ENCODE measurements at places on chromosomes 5 and 9. TPM values are rescaled to one million over a fixed set of nuclear protein-coding genes. Genes with fewer than 3 reads are reported as not detected.
A peak's percentile ranks its signal among the peaks of the same experiment; 100 is the strongest.

Gene UBE2QL1
- total RNA-seq: 0.29 TPM

Gene SPINK7
- total RNA-seq: not detected

DNA sequence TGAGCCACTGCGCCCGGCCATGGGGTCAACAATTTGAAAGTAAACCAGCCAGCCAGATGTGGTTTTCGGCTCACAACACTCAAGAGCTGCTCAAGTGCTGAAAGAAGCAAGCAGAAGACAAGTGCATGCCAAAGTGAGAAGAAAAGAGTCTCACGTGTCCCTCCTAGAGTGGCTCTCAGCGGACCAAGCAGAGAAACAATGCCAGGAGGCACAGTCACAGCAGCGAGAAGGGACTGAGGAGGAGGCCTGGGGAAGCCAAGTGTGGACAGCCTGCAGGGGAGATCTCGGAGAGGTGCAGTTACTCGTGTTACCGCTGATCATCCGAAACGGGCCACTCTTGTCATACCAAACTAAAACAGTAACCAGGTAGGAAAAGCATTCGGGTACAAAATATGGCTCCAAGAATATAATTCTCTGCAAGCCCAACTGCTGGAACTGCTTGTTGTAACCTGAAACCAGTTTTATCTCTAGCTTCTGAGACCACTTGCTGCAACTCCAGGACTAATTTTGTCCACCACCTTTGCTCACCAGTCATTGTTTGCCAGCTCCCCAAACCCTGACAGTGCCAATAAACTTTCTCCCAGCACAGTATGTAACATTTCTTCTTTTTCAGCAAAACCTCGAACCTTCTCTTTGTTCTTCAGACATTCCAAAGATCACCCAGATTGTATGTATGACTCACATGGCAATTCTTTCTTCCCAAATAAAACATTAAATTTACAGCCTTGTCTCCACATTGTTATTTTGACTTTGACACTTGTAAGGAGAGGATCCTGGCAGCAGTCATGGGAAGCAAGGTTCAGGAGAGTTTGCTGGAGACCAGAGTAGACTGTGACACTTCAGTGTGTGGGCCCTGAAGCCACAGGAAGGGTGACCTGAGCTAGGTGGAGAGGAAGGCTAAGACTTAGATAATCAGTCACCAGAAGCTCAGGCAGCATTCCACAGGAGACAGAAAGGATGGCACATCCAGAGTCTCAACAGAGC is 6.3 kb downstream of the SLC35D2 start:
- DNase-seq: no peak

DNA sequence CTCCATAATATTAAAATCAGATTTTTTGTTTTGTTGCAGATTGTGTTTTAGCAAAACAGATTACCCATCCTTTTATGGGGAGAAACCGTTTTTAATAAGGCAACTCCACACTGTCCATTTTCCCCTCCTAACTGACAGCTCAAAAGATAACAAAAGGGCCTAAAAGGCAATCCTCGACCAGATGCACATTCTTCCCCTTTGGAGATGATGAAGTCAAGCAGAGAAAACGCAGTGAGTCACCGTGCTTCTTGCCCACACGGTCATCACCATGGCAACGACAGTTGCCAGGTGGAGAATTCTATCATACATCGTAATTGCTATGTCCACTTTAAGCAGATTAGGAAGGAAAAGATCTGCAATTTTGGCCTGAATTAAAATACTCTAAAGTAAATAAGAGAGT is 96.4 kb downstream of the DIRAS2 start:
- DNase-seq: peak; percentile 13

DNA sequence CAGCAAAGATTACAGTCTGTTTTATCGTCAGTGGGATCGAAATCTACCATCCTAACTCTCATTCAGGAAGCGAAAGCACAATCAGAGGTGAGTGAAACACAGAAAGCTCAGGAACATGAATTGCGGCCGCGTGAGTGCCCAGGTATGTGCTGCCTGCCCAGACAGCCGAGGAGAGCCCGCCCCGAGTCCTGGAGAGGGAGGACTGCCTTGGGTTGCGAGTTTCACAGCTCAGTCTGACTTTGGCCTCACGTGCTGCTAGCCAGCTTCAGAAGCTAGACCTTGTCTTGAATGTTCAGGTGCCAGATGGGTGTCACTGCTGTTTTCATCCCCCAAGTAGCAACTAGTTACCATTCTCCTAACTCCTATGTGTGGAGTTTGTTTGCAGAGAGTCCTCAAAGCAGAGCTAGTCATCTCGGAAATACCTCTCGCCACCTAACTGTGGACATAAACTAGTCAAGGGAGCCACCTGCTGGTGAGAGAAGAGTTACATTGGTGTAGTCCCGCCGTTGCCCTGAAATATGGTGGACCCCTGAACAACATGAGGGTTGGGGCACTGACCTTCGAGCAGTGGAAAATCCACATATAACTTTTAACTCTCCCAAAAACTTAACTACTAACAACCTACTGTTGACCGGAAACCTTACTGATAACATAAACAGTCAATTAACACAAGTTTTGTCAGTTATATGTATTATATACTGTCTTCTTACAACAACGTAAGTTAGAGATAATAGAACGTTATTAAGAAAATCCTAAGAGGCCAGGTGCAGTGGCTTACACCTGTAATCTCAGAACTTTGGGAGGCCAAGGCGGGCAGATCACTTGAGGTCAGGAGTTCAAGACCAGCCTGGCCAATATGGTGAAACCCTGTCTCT is 80.9 kb downstream of the GOLPH3 start:
- DNase-seq: peak; percentile 77

DNA sequence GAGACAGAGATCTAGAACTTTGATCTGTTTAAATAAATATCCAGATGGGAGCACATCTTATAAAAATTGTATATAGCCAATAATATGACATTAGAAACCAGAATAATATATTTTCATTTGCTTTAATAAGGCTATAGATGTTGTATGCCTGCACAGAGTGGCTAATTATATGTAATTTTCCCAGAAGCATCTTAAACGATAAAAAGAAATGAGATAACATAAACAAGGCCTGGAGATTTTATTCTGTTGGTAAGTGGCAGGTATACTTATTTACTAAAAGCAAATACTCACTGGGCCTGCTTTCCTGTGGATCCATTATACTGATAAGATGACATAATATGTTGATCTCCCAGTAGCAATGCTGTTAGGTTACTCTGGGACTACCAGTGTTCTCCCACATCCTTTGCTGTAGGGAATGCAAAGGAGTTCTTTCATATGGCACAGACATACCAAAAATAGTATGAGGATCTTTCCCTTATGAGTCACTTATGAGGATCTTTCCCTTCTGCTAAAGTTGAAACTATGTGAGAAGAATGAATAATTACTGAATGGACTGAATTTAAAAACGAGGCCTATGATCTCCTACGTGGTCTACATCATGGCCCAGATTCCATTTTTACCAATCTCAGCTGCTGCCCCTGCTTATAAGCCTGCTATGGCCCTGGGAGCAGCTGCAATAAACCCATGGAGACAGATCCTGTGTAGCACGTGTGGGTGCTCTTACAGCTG is 112.1 kb downstream of the NUDT12 start:
- DNase-seq: no peak

- DNase-seq: peak; percentile 16
These were observed 81.2 kb upstream of the MIER3 start for GRCh38 chr5:57033103-57033502.
